ENCODE measurements at places on chromosomes 13 and 19.
A peak's percentile ranks its signal among the peaks of the same experiment; 100 is the strongest.

- no peak for DNase-seq
Measured at GRCh38 chr19:48499316-48500090, 12.1 kb downstream of the LMTK3 start.

DNA sequence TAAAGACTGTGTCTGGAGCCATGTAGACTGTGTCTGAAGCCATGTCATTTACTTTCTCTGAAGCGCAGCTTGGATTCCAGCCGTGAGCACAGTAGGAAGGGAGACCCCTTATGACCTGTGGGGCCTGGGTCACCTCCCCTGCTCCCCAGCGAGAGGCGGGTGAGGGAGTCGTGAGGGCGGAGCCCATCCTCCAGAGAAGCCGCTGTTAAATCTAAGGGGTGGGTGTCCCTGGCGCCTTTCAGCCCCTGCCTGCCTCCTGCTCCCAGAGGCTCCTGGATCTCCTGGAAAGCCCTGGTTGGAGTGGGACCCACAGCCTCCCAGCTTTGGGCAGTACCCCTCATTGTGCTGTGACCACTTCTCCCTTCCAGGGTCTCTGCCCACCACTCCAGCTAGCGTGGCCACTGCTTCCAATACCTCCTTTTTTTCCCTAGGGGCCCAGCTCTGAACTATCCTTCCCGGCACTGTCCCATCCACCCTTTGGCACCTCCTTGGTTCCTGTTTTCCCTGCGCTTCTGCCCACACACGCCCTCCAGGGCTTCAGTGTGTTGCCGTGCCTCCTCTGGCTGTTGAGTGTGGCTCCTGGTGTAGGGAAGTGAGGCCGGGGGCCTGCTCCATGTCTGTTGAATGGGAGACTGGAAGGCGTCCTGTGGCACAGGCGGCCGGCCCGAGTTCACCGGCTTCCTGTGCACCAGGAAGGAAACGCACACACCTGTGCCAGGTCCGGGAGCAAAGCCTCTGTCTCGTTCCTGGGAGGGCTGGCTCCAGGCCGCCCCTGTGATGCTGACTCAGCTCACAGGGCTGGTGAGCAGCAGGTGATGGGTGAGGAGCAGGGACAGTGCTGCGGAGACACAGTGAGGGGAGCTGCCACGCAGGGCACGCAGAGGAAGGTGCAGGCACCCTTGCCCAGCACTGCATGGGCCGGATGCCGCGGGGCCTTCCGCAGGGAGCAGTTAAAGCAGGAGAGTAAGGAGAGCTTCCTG, 29.4 kb downstream of the ATP4B start:
- no peak for DNase-seq

DNA sequence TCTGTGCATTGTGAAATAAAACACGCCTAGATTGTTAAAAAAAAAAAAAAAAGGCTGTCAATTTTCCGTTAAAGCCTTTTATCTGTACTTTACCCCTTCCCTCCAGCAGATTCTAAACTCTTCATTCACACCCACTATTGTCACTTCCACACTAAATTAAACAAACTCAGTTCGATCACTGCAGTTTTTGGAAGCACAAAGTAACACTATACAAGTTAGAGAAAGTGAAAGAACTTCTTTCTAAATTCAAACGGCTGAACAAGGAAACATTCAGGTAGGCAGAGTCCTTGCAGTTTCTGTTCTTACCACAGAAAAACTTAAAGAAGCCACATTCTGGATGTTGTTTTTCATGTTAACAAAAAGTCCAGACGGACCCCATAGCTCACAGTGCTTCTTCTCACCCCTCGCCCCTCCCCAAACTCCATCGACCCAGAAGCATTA, 27.5 kb upstream of the UBE2L5 start:
- DNase-seq, result no peak

DNA sequence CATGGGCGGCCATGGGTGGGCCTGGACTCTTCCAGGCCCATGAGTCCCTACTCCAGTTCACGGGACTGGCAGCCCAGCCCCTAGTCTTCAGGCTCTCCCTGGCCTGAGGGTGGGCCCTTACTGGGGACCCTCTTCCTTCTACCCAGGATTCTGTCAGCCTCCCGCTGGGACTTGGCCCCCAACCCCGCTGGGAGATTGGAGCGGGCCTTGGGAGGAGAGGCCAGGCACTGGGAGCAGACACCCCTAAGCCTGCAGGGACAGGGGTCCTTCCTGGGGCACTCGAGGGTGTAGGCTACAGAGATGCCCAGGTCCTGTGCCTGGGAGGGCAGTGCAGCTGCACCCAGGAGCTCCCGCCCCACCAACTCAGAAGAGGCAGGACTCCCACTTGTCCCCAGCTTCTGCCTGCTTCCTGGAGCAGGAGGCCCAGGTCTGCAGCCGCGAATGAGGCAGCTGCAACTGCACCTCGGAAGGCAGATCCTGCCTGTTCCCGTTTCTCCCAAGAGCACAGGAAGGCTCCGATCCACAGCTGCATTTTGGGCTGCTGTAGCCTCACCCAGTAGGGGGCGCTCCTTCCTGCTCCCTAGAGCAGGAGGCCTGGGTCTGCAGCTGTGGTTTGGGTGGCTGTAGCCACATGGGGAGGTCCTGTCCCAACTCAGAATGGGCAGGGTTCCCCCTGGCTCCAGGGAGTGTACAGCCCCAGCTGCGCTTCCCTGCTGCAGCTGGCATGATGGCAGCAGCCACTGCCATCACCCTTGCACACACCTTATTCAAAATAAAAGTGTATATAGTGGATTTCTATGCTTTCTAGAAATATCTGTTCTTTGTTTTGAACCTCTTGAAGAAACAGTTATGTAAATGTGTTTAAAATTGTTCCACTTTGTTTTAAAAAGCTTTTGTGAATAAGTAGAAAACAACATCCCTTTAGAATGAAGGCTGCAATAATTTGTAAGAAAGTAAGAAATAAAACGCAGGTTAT, 46.8 kb downstream of the TEX26 start:
- DNase-seq, result peak; percentile 22

- DNase-seq, result no peak
Measured at GRCh38 chr13:46896341-46897137, at the start of gene HTR2A. HTR2A (minus strand) TSS chr13:46897053; CDS start chr13:46895906, 1,147 bp downstream.

Data from NT2/D1 (cell line).